G401 (cell line): ENCODE measurements at places on chromosomes 2 and 18. TPM values are rescaled to one million over a fixed set of nuclear protein-coding genes. Genes with fewer than 3 reads are reported as not detected.

The ARHGAP15 gene
- total RNA-seq: not detected in 2 replicates

The CD8B2 gene
- total RNA-seq: not detected in 2 replicates

The PRSS56 gene
- not detected in 2 replicates for total RNA-seq

The CAPN14 gene
- not detected in 2 replicates for total RNA-seq

The RIT2 gene
- total RNA-seq: not detected in 2 replicates

The TMEM185B gene
- 24.2 and 26.1 TPM in 2 replicates for total RNA-seq

The HOXD10 gene
- not detected in 2 replicates for total RNA-seq

The DHRS9 gene
- total RNA-seq: not detected in 2 replicates

The CCDC85A gene
- total RNA-seq: 0.80 TPM in 1 of 2 replicates, not detected in the other

The HTR2B gene
- 4.6 and 5.4 TPM in 2 replicates for total RNA-seq

The PLGLB1 gene
- total RNA-seq: 0.92 and 1.4 TPM in 2 replicates

The USP14 gene
- total RNA-seq: 13.2 and 28.7 TPM in 2 replicates

The ASB18 gene
- total RNA-seq: not detected in 2 replicates

The CREG2 gene
- total RNA-seq: not detected in 2 replicates

The PUM2 gene
- total RNA-seq: 34.8 and 48.3 TPM in 2 replicates

The HOXD12 gene
- total RNA-seq: not detected in 2 replicates

The TM4SF20 gene
- not detected in 2 replicates for total RNA-seq

The TMEFF2 gene
- total RNA-seq: not detected in 2 replicates

The CFAP65 gene
- not detected in 2 replicates for total RNA-seq

The C2orf92 gene
- total RNA-seq: 4.8 TPM in 1 of 2 replicates, not detected in the other

The ALLC gene
- not detected in 2 replicates for total RNA-seq

The NTSR2 gene
- total RNA-seq: not detected in 2 replicates

The GPR55 gene
- not detected in 2 replicates for total RNA-seq

The ITPRIPL1 gene
- total RNA-seq: 26.8 and 32.3 TPM in 2 replicates

The DYNAP gene
- not detected in 2 replicates for total RNA-seq

The COX5B gene
- total RNA-seq: 441 and 748 TPM in 2 replicates

The STON1 gene
- total RNA-seq: 0.43 and 3.1 TPM in 2 replicates

The MC2R gene
- total RNA-seq: not detected in 2 replicates

The SYT4 gene
- not detected in 2 replicates for total RNA-seq

The PAIP2B gene
- 1.1 and 2.4 TPM in 2 replicates for total RNA-seq

The MAP4K3 gene
- total RNA-seq: 36.8 and 49.5 TPM in 2 replicates

The FEV gene
- total RNA-seq: not detected in 2 replicates
